ENCODE measurements at places on chromosomes 6 and 20.

- DNase-seq = peak; percentile 44
Observed at GRCh38 chr6:163806755-163807499, 392.4 kb downstream of the QKI start.

DNA sequence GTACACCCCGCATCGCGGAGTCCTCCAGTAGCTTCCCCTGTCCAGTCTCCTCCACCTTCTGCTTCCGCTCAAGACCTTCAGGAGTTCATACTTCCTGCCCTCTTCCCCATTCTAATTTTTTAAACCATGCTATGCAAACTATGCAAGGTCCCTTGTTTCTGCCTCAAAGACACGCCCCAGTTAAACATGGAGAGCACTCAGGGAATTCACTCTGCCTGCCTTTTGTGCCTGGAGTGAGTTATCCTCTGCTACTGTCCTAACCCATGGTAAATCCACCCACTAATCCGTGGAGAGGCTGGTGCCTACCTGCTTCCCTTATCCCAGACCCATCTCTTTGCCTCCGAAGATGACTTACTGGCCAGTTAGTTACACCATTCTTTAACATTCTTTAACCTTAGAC, 473.7 kb upstream of the JARID2 start:
- DNase-seq = no peak

GRCh38 chr6:141077355-141078333, 1055.1 kb upstream of the GJE1 start:
- DNase-seq = no peak

DNA sequence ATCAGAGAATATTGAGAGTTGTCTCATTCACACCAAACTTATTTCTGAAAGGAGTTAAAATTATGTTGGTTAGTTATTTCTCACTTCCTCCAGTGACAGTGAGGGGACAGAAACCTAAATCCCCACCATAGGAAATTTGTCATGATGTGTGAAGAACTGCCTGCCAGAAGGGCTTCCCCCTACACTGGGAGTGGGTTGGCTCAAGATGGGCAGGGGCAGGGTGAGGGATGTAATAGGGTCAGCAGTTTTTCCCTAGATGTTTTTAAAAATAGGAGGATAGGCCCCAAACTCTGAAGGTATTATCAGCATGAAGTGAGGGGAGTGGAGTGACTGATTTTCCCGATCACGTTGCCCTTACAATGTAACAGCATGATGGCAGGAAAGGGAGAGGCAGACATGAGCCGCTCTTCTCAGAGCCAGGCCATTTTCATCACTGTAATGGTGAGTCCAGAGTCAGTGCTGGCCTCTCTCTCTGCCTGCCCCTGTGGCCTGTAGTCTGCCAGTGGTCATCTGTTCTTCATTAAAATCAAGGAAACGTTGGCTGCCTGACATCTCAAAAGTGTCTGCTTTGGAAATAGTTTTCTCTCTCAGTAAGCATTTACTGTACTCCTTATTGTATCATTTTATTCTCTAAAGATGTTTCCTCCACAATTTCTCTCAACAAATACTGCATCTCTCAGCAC, 59.8 kb upstream of the SYNJ2 start:
- DNase-seq = peak; percentile 94

All from AG10803 (cell line).